ENCODE measurements at places on chromosomes 16 and 17. TPM values are rescaled to one million over a fixed set of nuclear protein-coding genes. Genes with fewer than 3 reads are reported as not detected.

DNA sequence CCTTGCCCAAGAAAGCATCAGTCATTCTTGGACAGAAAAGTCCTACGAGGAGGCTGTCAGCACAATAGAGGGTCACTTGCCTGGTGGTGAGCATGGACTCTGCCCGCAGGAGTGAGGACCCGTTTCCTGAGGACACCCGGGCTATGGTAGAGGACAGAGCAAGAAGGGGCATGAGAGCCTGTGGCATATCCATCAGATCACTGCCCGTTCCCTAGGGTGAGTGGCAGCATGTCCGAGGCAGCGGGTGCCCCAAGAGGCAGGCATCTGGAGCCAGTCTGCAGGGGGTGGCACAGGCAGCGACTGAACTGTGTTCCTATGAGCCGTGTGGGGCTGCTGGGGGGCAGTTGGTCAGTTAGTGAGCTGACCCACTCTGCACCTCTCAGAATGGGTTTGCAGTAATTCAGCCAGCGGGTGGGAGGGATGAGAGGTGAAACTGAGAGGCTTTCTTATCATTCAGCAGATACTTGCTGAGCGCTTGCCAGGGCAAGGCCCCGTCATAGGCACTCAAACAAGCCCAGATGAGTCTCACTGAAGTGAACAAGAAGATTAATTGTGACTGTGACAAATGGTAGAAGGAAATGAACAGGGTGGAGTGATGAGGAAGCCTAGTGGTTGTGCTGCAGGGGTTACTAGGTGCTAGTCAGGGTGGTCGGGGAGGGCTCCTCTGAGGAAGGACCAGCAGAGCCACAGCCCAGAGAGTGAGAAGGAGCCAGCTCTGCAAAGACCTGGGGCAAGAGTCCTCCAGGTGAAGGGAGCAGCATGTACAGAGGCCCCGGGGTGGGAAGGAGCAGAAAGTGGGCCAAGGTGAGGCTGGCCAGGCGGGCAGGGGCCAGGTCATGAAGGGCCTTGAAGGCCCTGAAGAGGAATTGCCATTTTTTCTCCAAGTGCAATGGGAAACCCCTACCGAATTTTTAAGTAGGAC, 87.9 kb downstream of the CLEC16A start:
- peak overlapping the region; percentile 57 for H3K27ac ChIP-seq
- no peaks in the 10 kb centered on the region for H3K36me3 ChIP-seq
- peak; percentile 46 for DNase-seq
- peaks cover 31% of the 10 kb centered on the region for H3K4me1 ChIP-seq
- H3K27me3 ChIP-seq = no peaks in the 10 kb centered on the region

DNA sequence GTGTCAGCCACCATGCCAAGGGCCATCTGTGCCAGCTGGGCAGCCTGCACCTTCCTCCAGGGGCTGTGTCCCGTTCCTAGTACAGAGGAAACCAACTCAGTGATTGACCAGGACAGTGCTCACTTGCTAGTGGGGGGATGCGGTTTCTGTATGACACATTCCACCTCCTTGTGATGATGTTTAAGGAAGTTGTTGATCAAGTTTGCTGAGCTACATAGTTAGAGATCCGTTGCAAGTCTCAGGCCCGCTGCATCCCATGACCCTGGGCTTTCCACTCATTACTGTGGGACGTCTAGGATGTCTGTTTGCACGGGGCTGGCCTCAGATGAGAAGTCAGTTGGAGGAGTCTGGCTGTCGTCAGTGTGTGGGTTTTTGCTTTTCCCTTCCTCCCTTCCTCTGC, 33.6 kb downstream of the RNF213 start:
- no peak for DNase-seq
- H3K27ac ChIP-seq = no peak overlapping the region
- no peaks in the 10 kb centered on the region for H3K27me3 ChIP-seq
- no peak overlapping the region for H3K4me3 ChIP-seq
- H3K36me3 ChIP-seq = peaks cover 8% of the 10 kb centered on the region

DNA sequence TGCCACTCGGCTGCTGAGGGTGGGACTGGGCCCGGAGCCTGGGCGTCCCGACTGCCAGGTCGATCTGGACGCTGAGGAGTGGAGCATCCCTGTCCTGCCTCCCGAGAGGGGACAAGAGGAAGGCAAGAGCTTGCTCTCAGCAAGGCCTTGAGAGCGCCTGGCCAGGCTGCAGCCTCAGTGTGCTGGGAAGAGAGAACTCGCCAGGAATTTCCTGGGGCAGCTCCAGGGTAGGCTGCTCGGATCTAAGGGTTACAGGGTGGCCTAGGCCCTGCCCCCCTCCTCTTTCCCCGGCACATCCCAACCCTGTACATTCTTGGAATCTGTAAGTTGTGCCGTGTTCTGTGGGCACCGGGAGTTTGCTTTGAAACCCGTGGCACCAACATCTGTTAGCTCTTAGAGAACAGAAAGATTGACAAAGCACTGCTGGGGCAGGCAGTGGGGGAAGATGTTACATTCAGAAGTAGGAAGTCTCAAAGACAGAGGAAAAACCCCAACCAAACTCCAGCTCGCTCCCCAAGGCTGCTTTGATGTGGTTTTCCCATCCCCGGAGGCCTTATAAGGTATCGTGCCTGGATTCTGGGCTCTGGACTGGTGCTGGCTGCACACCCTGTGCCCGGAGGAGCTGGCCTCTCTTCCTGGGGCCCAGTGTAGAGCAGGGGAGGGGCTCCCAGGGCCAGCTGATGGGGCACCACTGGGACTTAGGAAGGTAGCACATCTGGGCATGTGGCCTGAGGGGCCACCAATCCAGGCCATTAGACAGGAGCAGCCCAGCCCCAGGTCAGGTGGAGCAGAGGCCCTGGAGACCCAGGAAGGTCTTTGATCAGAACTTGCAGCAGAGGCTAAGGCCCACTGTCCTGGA, 55.2 kb downstream of the NKD1 start:
- no peaks in the 10 kb centered on the region for H3K27me3 ChIP-seq
- no peaks in the 10 kb centered on the region for H3K36me3 ChIP-seq
- H3K4me1 ChIP-seq = peaks cover 20% of the 10 kb centered on the region
- peak; percentile 69 for DNase-seq

DNA sequence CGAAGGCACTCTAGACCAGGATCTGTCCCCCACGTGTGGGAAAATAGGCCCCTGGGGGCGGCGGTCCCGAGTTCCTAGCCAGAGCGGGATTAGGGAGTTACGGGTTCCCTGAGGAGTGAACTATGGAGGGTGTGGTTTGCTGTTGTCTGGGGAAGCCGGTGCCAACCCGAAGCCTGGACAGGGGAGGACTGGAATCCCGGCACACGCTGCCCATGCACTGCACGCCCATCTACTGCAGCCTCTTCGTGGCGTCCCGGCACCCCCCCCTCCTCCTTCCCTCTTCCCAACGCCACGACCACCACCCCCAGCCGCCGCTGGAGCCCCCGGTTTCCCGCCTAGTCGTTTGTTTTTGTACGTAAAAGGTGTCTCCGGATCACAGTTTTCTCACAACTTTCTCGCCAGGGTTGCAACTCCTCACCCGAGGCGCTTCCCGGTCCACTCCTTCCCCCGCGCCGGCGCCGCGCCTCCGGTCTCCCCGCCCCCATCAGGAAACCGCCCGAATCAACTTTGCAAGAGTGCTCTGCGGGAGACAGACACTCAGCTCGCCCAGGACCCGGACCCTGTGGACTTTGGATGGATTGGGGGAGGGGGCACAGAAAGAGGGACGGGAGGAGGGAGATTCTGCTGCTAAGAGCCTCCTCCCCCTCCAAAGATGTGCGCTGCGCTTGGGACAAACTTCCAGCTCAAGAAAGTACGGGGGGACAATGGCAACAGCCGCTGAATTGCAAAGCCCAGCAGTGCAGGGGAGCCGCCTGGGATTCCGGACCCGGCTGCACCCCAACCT, 1.4 kb upstream of the LHX1 start:
- DNase-seq = peak; percentile 52
- peak overlapping the region; percentile 42 for H3K4me3 ChIP-seq
- H3K27ac ChIP-seq = no peak overlapping the region
- peaks cover 100% of the 10 kb centered on the region for H3K27me3 ChIP-seq

DNA sequence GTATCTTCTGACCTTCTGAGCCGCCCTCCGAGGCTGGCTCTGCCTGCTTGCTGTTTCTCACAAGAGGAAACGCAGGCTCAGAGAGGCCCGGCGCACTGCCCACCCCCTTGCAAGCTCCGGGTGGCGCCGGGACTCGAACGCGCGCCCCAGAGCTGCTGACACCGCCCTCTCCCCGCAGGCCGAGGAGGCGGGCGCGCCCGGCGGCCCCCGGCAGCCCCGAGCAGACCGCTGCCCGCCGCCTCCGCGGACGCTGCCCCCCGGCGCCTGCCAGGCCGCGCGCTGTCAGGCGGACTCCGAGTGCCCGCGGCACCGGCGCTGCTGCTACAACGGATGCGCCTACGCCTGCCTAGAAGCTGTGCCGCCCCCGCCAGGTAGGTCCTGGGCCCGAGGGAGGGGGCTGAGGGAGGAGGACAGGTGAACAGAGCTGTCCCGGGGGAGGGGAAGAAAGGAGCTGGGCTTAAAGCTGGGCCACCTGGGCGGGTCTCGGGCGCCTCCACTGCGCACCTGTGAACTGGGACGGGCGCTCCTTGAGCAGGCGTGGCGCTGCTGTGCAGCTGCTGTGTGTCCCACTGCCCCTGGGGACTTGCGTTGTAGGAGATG, 18.2 kb downstream of the WFDC1 start:
- no peak for DNase-seq
- no peaks in the 10 kb centered on the region for H3K4me1 ChIP-seq
- H3K27ac ChIP-seq = no peak overlapping the region
- no peaks in the 10 kb centered on the region for H3K36me3 ChIP-seq

GRCh38 chr16:1757714-1758461, 13.5 kb downstream of the NME3 start:
- no peaks in the 10 kb centered on the region for H3K27me3 ChIP-seq
- no peaks in the 10 kb centered on the region for H3K4me1 ChIP-seq
- H3K36me3 ChIP-seq = peaks cover 9% of the 10 kb centered on the region
- no peak overlapping the region for H3K4me3 ChIP-seq

DNA sequence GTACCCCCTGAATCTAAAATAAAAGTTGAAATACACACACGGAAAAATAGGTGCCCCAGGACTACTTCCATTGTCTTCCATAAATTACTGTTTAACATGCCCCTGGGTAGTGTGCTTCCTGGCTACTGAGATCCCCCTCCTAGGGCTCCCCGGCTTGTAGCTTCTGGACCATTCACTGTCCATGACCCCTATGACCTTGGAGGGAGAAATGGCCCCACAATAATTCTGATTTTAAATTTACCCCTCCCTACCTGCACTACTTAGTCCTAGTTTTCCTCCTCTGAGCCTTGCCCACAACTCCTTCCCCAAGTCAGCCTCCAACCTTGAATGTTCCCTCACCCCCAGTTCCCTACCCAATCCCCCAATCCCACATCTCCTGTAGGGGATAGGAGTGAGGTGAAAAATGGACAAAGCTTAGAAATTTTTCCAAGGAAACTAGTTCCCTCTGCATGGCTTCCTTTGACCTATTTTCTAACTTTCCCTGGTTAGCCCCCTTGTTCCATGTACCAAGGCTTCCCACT, 9.5 kb upstream of the MSL1 start:
- peaks cover 50% of the 10 kb centered on the region for H3K4me1 ChIP-seq
- no peak overlapping the region for H3K4me3 ChIP-seq
- no peaks in the 10 kb centered on the region for H3K36me3 ChIP-seq
- H3K27ac ChIP-seq = peak overlapping the region; percentile 44
- no peak for DNase-seq

DNA sequence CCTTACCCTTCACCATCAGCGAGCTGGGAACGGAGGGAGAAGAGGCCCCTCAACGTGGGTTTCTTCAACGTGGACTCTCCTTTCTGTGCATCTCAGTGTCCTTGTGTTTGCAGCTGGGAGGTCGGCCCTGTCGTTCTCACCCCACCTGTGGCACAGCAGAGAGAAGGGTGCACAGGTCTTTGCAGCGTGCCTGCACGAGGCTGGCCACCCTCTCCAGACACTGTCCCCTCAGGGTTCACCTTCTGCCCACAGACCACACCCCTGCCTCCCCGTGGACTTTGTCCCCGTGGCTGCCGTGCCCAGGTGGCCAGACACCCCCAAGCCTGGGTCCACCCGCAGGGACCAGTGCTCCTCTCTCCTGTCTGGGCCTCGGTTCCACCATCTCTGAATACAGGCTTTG, 7.3 kb upstream of the WDR45B start:
- no peaks in the 10 kb centered on the region for H3K4me1 ChIP-seq
- no peak overlapping the region for H3K4me3 ChIP-seq
- no peak overlapping the region for H3K27ac ChIP-seq
- DNase-seq = no peak
- H3K27me3 ChIP-seq = no peaks in the 10 kb centered on the region

GRCh38 chr17:56099649-56100048, 53.6 kb upstream of the ANKFN1 start:
- H3K4me3 ChIP-seq = no peak overlapping the region
- H3K4me1 ChIP-seq = peaks cover 4% of the 10 kb centered on the region
- no peaks in the 10 kb centered on the region for H3K36me3 ChIP-seq

GRCh38 chr16:47895146-47895545, 260.6 kb downstream of the ABCC12 start:
- H3K4me3 ChIP-seq = no peak overlapping the region
- H3K27me3 ChIP-seq = no peaks in the 10 kb centered on the region
- H3K4me1 ChIP-seq = no peaks in the 10 kb centered on the region
- DNase-seq = no peak

GRCh38 chr16:19710191-19710908, 7.7 kb downstream of the KNOP1 start:
- DNase-seq = no peak
- no peak overlapping the region for H3K27ac ChIP-seq
- no peaks in the 10 kb centered on the region for H3K27me3 ChIP-seq
- peaks cover 11% of the 10 kb centered on the region for H3K36me3 ChIP-seq
- no peaks in the 10 kb centered on the region for H3K4me1 ChIP-seq

GRCh38 chr17:80647746-80648145, 103.1 kb downstream of the RPTOR start:
- no peak overlapping the region for H3K4me3 ChIP-seq
- no peak overlapping the region for H3K27ac ChIP-seq
- H3K27me3 ChIP-seq = no peaks in the 10 kb centered on the region
- H3K36me3 ChIP-seq = no peaks in the 10 kb centered on the region
- H3K4me1 ChIP-seq = no peaks in the 10 kb centered on the region

GRCh38 chr16:27906883-27907282, 156.6 kb downstream of the GSG1L start:
- H3K27me3 ChIP-seq = no peaks in the 10 kb centered on the region
- no peaks in the 10 kb centered on the region for H3K36me3 ChIP-seq
- no peak overlapping the region for H3K4me3 ChIP-seq
- H3K27ac ChIP-seq = no peak overlapping the region
- H3K4me1 ChIP-seq = no peaks in the 10 kb centered on the region
- no peak for DNase-seq

- no peak overlapping the region for H3K27ac ChIP-seq
- H3K4me3 ChIP-seq = no peak overlapping the region
- DNase-seq = no peak
- H3K4me1 ChIP-seq = peaks cover 10% of the 10 kb centered on the region
- no peaks in the 10 kb centered on the region for H3K36me3 ChIP-seq
Measured at GRCh38 chr17:67542219-67543114, 165.4 kb downstream of the PITPNC1 start.

GRCh38 chr17:69608141-69608540, 193.6 kb downstream of the MAP2K6 start:
- no peaks in the 10 kb centered on the region for H3K36me3 ChIP-seq
- no peaks in the 10 kb centered on the region for H3K27me3 ChIP-seq
- H3K4me3 ChIP-seq = no peak overlapping the region

The SLC5A11 gene
- polyA plus RNA-seq = not detected

The CMTM4 gene
- 22.8 TPM for polyA plus RNA-seq

The KANSL1 gene
- 61.2 TPM for polyA plus RNA-seq

The KRT40 gene
- polyA plus RNA-seq = not detected

The CCDC102A gene
- polyA plus RNA-seq = 43.8 TPM

Data from cardiac muscle cell (in vitro differentiated cells and primary cell).